ENCODE measurements at places on chromosomes 13 and 19.

- no peak for DNase-seq
Measured at GRCh38 chr19:17829855-17830566, 8.7 kb upstream of the INSL3 start.

GRCh38 chr13:112893207-112893569 lies 75.8 kb upstream of the MCF2L start:
- no peak for DNase-seq

GRCh38 chr13:48235341-48236135 lies 2.5 kb downstream of the ITM2B start:
- DNase-seq, result no peak

DNA sequence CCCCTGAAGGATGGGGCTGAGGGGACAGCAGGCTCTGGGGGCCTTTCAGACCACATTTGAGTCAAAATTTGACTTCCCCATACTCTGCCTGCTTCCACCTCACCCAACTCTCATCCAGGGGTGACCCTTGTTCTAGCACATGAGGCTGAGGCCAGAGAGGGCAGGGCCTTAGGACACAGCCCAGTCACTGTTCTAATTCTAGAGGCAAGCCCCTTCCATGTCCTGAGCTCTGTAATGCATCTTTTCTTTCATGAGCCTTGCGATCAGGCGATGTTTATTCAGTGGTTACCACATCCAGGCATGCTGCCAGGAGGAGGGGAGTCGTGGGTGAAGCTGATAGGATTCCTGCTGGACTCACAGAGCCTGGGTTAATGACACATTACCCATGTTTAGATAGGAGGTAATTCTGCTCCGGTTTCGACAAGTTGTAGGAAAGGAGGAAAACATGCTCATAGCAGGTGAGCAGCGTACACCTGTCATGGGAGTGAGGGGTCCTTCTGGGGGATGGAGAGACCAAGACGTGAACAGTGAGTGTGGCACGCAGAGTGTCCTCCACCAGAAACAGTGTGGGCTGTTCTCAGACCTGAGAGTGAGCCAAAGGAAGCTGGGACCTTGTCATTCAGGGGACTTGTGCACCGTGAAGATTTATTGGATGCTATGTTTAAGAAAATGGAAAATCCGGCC lies 9.3 kb downstream of the RPS9 start:
- DNase-seq, result no peak

DNA sequence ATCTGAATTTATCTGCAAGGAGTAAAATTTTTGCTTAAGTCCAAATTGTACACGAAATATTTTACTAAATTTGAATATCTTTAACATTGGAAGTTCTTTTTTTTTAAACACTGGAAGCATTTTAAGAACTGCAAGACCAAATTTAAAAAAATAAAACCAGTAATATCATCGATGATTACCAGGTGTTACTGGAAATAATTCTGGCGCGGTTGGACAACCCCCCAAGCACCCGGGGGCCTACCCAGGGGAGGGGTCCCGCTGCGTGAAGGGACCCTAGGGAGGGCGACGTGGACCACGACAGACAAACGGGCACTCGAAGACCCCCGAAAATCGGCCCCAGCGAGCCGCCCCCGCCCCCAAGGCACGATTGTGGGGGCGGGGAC lies 12.6 kb upstream of the JSRP1 start:
- DNase-seq, result no peak

DNA sequence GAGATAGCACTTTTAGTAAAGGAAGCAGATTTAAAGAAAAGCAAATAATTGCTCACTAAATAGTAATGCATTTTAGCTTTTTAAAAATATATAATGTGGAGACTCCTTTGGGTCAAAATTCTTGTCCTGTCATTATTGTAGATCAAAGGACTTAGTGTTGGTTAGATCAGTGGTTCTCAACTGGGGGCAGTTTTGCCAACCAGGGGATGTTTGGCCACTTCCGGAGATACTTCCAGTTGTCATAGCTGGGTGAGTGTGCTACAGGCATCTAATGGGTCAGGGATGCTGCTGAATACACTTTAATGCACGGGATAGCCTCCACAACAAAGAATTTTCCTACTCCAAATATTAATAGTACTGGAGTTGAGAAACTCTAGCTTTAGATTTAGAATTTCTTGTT lies 126.8 kb downstream of the LMO7 start:
- DNase-seq, result no peak

DNA sequence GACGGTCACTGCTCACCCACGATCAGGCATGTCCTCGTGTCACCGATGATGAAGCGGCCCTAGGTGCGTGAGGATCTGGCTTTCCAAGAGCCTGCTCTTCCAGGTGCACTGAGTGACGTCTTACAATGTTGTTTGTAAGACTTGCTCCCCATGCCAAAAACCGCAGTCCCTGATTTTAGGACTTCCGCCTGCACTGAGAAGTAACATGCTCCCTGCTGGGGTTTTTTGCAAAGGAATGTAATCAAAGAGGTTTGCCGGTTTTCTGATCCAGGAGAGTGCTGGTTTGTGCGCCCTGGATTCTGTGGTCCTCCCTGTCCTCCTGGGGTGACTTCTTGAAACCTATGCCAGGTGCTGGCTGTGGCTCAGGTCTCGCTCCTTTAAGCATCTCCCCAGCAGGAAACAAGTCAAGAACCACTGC lies 38.8 kb downstream of the MYO9B start:
- no peak for DNase-seq

GRCh38 chr19:4284176-4284958 lies 5.3 kb downstream of the SHD start:
- no peak for DNase-seq

Data from stimulated activated CD4-positive, alpha-beta T cell treated with anti-CD3 and anti-CD28 coated beads, Interleukin-12 subunit alpha, Interleukin-12 subunit beta, amount 100 ng/mL, for 4 hours (primary cell).